CD4-positive, alpha-beta T cell treated with Interleukin-6 for 4 hours (primary cell): ENCODE measurements at places on chromosomes 2 and 18.

- no peak for DNase-seq
Observed at GRCh38 chr2:3185256-3185655, 192.4 kb downstream of the EIPR1 start.

- DNase-seq: no peak
Observed at GRCh38 chr2:69308338-69308737, 78.7 kb downstream of the GFPT1 start.

DNA sequence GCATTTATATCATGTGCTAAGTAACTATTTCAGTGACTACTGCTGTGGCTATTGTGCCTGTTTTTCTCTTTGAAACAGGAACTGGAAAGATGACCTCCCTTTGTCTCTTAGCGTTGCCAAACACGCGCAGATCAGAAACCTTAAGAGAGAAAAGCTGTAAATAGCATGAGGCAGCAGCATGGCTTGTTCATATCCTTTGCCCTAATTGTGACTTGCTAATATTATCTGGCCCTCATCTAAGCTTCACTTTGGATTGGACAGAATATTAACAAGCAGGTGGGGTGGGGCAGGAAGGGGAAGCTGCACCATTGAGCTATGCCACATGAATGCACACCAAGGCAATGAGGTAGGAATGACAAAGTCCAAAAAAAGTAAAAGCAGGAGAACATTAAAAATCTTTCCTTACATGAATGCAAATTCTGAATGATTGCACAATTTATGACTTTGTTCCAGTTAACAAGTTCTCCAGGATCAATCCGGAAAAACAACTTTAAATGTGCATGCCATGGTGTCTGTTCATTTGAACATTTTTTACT lies 128.4 kb downstream of the IRS1 start:
- no peak for DNase-seq

GRCh38 chr2:179605341-179605740 lies 256.1 kb downstream of the ZNF385B start:
- DNase-seq: no peak

- no peak for DNase-seq
Observed at GRCh38 chr18:25093141-25093540, 258.8 kb downstream of the ZNF521 start.

DNA sequence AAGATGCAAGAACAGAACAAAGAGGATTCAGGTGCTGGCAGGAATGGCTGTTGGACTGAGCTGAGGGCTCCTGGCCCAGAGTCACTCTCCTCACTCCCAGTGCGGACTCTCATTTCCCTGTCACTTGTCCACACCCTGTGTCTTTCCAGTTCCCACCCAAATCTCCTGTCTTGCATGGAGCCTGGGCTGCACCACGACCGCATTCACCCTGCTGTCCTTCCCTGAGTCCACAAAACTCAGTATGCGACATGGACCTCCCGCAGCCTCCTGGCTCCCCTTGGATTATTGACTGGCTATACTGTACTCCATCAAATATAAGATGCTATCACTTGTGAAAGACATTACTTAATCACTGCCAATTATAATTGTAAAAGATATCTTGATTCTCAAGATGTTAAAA lies 2.5 kb upstream of the ITM2C start:
- DNase-seq: no peak

- DNase-seq: no peak
Observed at GRCh38 chr2:29223851-29224692, 108.9 kb downstream of the CLIP4 start.

- DNase-seq: no peak
Observed at GRCh38 chr2:36393738-36394256, 38.2 kb downstream of the CRIM1 start.

DNA sequence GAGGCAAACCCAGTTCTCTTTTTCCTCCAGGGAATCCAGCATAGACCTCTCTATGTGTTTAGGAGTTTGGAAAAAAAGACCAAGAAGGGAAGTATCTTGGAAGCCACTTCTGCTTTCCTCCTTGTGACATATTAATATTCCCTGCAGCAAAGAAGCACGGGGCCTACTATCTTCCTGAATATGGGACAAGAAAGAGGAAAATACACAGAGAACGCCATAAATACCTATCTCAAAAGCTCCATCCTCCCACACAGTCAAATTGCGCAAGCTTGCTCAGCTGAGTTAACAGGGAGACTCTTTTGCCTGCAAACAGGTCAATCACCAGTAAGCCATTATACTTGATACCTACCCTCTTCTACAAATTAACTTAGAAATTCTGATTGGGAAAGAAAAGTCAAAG lies 16.7 kb upstream of the RAPH1 start:
- no peak for DNase-seq

GRCh38 chr2:144995482-144995881 lies 475.6 kb upstream of the ZEB2 start:
- DNase-seq: no peak

- peak; percentile 58 for DNase-seq
Observed at GRCh38 chr2:23940718-23941620, 706 bp downstream of the UBXN2A start.

DNA sequence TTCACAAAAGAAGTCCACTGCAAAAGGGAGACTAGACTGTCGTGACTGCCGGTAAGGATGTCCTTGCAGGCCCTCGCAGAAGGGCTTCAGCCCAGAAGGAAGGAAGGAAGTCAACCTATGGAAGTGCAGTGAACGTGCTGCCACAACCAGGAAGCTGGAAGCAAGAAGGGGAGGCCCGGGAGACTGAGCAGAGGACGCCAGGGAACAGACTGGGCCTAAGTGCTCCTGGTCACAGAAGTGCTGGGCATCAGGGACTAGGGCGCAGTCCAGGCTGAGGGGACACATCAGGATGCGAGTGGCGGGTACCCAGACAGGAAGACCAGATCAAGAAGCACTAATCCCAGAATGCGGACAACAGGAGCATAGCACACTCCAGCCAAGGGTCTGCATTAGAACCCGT lies 78.8 kb downstream of the PIEZO2 start:
- DNase-seq: no peak

DNA sequence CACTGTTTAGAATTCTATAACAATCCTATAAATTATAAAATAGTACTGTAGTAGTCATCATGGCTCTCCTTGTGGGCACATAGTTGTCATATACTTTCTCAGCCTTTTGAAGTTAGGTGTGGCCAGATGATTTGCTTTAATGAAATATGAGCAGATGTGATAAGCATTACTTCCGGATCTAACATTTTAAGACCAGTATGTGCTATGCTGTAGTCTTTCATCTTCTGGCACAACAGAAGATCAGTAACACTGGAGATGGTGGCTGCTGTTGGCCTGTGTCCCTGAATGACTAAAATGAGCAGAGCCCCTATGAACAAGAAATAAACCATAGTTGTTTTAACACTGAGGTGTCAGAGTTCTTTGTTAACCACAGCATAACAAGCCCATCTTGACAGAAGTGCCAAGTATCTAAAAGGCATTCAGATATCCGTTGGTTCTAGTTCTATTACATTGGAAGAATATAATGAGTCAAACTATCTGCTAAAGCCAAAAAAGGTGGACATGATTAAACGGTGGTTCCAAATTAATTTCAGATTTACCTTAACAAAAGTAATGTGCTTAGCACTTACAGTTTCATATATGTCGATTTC lies 6.3 kb downstream of the MEX3C start:
- peak; percentile 29 for DNase-seq

GRCh38 chr18:53906681-53907080 lies 317.8 kb downstream of the MBD2 start:
- DNase-seq: no peak

GRCh38 chr18:74896390-74896991 lies 298.8 kb downstream of the ZNF407 start:
- DNase-seq: peak; percentile 62

GRCh38 chr18:3722649-3723433 lies 272.9 kb downstream of the TGIF1 start:
- DNase-seq: no peak

DNA sequence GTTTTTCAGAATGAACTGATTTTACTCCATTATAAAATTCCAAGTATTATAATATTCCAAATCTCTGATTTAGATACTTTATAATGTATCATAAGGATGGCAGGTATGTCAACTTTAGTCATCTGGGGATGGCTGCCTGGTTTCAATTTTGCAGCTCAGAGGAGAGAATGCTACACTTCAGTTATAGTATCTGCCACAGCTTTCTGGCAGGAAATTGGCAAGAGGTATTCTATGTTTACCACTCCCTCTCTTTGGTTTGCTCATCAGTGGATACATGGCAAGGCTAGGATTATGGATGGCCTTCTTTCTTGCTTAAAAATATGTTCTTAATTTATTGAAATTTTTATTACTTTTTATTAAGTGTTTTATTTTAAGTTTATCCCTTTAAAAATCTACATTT lies 67.0 kb upstream of the TNFRSF11A start:
- no peak for DNase-seq

- no peak for DNase-seq
Observed at GRCh38 chr18:420661-421246, 79.7 kb downstream of the COLEC12 start.

- no peak for DNase-seq
Observed at GRCh38 chr18:12656605-12656937, 1.3 kb downstream of the SPIRE1 start.

GRCh38 chr2:77920838-77921366 lies 398.7 kb upstream of the LRRTM4 start:
- no peak for DNase-seq

GRCh38 chr2:119744335-119744939 lies 15.3 kb upstream of the PTPN4 start:
- no peak for DNase-seq

- no peak for DNase-seq
Observed at GRCh38 chr2:68747413-68747812, 12.8 kb downstream of the ARHGAP25 start.

GRCh38 chr18:3224223-3224622 lies 4.5 kb upstream of the MYOM1 start:
- no peak for DNase-seq

DNA sequence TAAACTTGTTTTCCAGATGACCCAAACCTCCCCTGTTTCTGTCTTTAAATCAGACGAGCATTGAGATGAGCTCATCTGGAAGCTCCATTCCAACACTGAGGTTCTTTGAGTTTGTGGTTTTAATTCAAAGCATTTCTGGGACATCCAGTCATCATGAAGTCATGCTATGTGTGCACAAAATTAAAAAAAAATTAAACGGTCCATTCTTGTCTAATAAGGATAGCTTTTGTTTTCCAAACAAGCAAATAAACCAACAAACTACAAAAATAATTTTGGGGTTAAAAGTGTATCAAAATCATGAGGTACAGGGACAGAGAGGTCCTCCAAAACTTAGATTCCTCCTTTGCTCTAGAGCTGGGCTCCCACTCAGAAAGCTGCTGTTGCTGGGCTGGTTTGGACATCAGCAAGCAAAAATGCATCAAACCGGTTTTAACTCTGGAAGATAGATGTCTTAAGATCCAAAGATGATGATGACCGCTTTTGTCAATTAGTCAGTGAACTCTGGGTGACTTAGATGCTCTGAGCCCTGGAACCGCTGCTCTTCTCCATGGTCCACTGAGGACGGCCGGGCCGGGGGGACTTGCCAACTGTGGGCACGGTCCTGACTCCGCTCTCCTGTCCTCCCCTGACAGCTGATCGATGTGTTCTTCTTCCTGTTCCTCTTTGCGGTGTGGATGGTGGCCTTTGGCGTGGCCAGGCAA lies 65.4 kb downstream of the TRPM8 start:
- no peak for DNase-seq

GRCh38 chr18:424071-424661 lies 76.3 kb downstream of the COLEC12 start:
- no peak for DNase-seq

- DNase-seq: no peak
Observed at GRCh38 chr2:34719206-34719605, 1120.1 kb upstream of the FAM98A start.

GRCh38 chr2:240462707-240463273 lies 27.3 kb downstream of the GPC1 start:
- DNase-seq: no peak

- no peak for DNase-seq
Observed at GRCh38 chr2:71607151-71607889, 154.0 kb downstream of the DYSF start.

GRCh38 chr18:51433881-51434280 lies 236.4 kb upstream of the MEX3C start:
- DNase-seq: no peak

- DNase-seq: no peak
Observed at GRCh38 chr2:64635976-64636911, 17.5 kb downstream of the SERTAD2 start.

- no peak for DNase-seq
Observed at GRCh38 chr2:217027414-217027813, 167.6 kb upstream of the TNP1 start.

- no peak for DNase-seq
Observed at GRCh38 chr2:206442474-206442832, 879 bp upstream of the ADAM23 start.

DNA sequence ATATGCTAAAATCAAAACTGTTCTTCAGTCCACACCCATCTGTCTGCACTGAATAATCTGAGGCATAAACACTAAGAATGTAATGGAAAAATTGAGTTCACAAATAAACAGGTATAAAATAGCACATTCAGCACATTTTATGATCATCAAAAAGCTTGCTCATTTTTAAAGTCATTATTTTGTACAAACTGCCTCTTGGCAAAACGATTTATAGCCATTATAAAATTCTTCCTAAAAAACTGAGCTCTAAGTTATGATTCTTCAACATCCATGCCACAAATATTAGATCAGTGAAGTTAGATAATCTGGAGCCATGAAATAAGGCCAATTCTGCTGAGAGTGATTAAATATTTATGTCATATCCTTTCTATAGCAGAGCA lies 233.5 kb downstream of the DYM start:
- DNase-seq: no peak

DNA sequence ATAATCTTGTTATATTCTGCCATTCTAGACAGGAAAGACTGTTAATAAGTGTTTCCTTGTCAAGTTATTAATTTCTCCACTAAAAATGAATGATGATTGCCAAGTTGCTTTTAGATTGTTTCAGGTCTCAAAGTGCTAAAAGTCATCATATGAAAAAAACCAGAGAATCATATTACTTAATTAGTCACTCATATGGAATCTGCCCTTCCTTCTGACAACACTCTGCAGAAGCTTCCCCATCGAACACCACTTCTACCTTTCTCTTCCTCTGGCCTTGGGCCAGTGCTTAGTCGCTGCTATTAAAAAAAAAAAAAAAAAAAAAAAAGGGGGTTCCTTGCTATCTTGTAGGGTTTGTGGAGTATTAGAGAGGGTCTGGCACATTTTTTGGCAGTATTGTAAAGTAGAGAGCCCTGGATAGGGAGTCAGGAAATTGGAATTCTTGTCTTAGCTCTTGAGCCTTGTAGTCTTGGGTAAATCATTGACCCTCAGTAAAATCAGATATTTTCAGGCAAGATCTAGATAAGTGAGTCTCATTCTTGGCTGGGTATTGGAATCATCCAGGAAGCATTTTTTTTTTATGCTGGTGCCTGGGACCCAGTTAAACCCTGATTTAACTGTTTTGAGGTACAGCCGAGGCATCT lies 141.7 kb upstream of the CCDC68 start:
- no peak for DNase-seq
